ENCODE measurements at places on chromosomes 7 and 10. TPM values are rescaled to one million over a fixed set of nuclear protein-coding genes. Genes with fewer than 3 reads are reported as not detected.

NANOS1 gene
- total RNA-seq, result 9.1 TPM

SEMA3E gene
- 1.6 TPM for total RNA-seq

CYP3A5 gene
- not detected for total RNA-seq

VWDE gene
- total RNA-seq, result not detected

DNA sequence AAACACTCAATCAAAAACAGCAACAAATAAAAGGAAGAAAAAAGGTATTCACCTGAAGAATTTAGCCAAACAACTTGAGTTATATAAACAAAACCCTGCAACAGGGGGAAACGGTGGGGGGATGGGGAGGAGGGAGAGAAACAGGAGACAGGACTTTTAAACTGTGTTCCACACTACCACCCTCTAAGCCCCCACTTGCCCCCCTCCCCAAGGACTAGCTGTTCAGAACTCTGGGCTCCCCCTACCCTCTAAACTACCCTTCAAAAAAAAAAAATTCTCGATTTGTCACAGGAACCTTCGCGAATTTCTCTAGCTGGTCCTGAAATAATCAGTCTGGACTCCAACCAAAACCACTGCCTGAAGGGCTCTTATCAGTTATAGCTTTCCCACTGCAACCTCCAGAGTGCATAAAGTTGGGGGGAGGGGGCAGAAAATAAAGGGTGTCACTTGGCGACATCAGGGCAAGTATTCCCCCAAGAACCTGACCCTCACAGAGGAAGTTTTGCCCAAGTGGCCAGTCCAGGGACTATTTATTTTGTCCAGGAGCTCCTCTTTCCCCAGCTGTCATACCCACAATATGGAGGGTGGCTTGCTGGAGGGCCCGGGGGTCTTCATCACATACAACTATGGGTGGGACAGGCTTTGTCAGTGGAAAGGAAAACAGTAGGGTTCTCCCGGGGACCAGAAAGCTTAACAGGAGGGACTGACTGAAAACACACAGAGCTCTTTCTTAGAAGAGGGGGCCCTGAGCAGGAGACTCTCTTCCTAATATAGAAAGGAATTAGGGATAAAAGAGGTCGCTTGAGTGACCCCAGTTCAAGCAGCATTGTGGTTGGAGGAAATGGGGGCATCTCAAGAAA lies 1.3 kb downstream of the UBE2H start:
- H3K4me1 ChIP-seq, result peaks cover 6% of the 10 kb centered on the region
- no peak overlapping the region for H3K4me3 ChIP-seq
- DNase-seq, result no peak
- H3K27ac ChIP-seq, result no peak overlapping the region

DNA sequence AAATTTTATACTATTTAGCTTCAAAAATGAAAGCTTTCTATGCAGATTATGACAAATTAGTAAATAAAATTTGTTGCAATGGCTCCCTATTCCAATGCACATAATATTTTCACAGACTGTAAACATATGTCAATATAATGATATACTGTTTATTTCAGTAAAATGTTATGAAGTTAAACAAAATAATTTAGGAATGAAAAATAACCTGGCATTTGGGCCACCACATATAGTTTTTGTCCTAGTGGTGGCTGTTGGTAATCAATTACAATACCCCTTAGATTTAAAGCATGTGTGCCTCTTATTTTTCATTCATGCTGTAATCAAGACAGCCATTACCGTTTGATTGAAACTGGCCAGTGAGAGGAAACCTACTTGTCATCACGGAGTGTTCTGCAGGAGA lies 928.5 kb upstream of the KCND2 start:
- no peaks in the 10 kb centered on the region for H3K4me1 ChIP-seq
- no peaks in the 10 kb centered on the region for H3K27me3 ChIP-seq
- DNase-seq, result no peak
- H3K36me3 ChIP-seq, result no peaks in the 10 kb centered on the region

DNA sequence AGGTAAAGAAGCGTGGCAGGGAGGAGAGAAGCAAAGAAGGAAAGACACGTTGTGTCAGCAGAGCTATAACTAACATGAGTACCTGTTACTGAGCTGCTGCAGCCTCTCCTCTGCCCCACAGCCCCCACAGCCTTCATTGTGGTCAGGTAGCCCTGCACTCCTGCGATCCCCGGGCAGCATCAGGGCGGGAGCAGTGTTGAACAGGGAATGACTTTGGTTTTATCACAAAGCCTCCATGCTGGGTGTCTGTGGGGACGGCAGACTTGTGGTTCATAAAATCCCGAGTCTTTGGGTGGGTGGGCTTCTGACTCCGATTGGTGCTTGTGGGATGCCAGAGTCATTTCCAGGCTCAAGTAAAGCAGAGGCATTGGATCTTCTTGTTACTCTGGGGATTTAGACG lies 14.8 kb upstream of the PRKAG2 start:
- H3K36me3 ChIP-seq, result no peaks in the 10 kb centered on the region
- H3K27ac ChIP-seq, result no peak overlapping the region
- no peak overlapping the region for H3K4me3 ChIP-seq

DNA sequence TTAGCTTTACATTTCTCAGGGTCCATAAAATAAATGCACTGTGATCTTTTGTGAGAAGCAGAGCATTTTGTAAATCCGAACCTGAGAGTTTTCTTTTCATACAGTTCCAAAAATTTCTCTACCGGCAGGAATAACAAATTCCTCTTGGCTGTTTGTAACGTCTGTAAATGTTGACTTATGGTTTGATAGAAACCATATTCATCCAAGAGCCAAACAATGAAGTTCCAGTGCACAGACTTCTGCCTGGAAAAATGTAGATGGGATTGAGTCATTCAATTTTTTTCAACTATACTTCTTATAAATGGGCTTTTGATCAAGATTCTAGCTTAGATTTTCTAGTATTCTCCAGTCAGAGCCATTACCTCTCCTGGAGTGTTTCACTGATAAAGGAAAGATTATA lies 530.6 kb downstream of the TFEC start:
- H3K36me3 ChIP-seq, result no peaks in the 10 kb centered on the region
- peaks cover 16% of the 10 kb centered on the region for H3K4me1 ChIP-seq
- H3K27me3 ChIP-seq, result no peaks in the 10 kb centered on the region
- DNase-seq, result no peak
- H3K4me3 ChIP-seq, result no peak overlapping the region

- no peak overlapping the region for H3K4me3 ChIP-seq
- no peak overlapping the region for H3K27ac ChIP-seq
- no peaks in the 10 kb centered on the region for H3K27me3 ChIP-seq
- DNase-seq, result no peak
Measured at GRCh38 chr7:11623093-11623678, 208.8 kb downstream of the THSD7A start.

GRCh38 chr10:122911889-122912484 lies 1.6 kb downstream of the FAM24A start:
- peak; percentile 85 for DNase-seq
- H3K27ac ChIP-seq, result no peak overlapping the region
- no peak overlapping the region for H3K4me3 ChIP-seq
- H3K4me1 ChIP-seq, result no peaks in the 10 kb centered on the region

- H3K4me1 ChIP-seq, result peaks cover 19% of the 10 kb centered on the region
- no peak overlapping the region for H3K4me3 ChIP-seq
- DNase-seq, result no peak
- H3K27ac ChIP-seq, result no peak overlapping the region
Measured at GRCh38 chr10:28043941-28044340, 45.1 kb upstream of the ODAD2 start.

DNA sequence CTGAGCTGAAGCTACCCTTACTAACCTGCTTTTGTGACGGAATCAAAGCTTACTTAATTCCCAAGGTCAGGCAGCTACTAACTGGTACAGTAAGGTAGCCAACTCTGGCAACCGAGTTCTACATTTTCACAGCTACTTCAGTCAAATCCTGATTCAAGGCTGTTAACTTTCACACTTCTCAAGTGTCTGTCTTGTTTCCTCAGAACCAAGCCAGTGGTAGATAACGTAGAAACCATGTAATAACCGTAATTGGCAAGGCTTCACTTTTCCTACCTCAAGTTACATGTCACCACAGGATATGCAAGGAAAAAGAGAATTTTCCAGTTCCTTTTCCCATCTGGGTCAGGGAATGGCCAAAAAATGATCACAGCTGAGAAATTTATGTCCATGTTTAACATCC lies 746.7 kb downstream of the NRG3 start:
- H3K27ac ChIP-seq, result no peak overlapping the region
- H3K27me3 ChIP-seq, result no peaks in the 10 kb centered on the region
- no peaks in the 10 kb centered on the region for H3K36me3 ChIP-seq
- H3K4me1 ChIP-seq, result no peaks in the 10 kb centered on the region
- DNase-seq, result no peak
- H3K4me3 ChIP-seq, result no peak overlapping the region

DNA sequence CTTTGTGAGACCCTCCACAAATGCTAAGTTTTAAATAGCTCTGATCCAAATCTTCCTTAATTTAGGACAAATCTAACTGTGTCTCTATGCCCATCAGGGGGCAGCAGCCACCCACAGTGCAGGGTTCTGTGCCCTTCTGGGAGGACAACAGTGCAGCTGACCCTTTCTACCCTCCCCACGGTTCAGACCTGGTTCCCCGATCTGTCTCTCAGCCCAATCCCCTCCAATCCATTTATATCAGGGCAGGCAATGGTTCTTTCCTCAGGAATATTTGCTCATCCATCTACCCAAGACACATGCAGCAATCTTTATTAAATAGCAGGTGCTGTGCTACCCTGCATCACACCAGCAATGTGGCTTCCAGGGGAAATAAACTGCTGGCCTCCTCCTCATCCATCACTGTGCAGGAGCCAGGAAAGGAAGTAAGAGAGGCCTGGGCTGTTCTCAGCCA lies 4.0 kb upstream of the RBM28 start:
- no peaks in the 10 kb centered on the region for H3K36me3 ChIP-seq
- H3K4me3 ChIP-seq, result no peak overlapping the region
- H3K27me3 ChIP-seq, result peaks cover 20% of the 10 kb centered on the region
- no peak overlapping the region for H3K27ac ChIP-seq

DNA sequence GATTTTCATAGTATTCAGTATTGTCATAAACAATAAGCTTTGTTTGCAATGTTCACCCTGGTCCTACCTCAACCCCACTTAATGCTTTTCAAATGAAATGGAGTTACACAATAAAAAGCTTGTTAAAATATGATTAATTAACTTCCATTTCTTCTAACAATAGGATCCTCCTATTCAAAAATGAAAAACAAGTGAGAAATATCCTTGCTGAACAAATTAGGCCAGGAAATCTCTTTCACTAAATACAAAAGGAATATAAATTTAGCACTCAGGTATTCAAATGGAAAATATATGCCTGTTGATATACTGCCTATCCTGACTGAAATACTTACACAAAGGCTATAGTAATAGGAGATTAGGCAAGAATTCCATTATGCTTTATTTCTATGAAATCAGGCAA lies 323.4 kb upstream of the GRM3 start:
- peaks cover 2% of the 10 kb centered on the region for H3K27me3 ChIP-seq
- H3K27ac ChIP-seq, result no peak overlapping the region
- no peak for DNase-seq
- H3K36me3 ChIP-seq, result no peaks in the 10 kb centered on the region

- no peak overlapping the region for H3K27ac ChIP-seq
- H3K4me1 ChIP-seq, result peaks cover 5% of the 10 kb centered on the region
- DNase-seq, result no peak
- H3K36me3 ChIP-seq, result no peaks in the 10 kb centered on the region
Measured at GRCh38 chr7:83452256-83452655, 196.7 kb downstream of the SEMA3E start.

DNA sequence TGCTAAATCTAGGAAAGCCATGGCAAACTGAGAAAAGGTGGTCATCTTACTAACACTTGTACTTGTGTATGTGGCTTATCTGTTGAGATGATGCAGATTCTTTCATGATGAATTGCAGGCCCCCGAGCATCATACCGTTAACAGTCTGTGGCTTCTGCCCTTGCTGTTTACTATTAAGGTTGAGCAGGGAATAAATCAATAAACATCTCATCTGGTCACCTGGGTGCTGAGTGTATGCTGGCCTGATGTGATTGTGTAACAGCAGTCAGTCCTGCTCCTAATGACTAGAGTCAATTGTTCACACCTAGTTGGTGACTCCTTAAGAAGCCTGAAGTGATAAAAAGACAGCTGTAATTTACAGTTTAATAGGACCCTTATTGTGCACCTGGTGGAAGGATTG lies 8.3 kb upstream of the GNAT3 start:
- H3K4me3 ChIP-seq, result no peak overlapping the region
- H3K27me3 ChIP-seq, result no peaks in the 10 kb centered on the region
- DNase-seq, result no peak
- H3K27ac ChIP-seq, result no peak overlapping the region

DNA sequence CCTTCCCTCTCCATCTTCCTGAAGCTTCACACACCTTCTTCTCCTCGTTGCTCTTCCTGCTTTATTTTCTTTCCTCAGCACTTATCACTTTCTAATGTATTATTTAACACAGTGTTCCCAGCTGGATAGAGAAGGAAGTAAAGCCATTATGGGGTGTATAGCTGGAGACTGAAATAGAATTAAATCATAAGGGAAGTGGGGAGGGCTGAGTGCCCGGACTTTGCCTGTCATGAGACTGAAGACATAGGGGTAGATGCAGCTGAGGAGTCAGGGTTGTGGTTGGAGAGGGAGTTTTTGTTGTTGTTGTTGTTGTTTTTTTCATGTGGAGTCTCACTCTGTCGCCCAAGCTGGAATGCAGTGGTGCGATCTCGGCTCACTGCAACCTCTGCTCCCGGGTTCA lies 65.3 kb downstream of the GALNT11 start:
- DNase-seq, result no peak
- H3K4me1 ChIP-seq, result peaks cover 6% of the 10 kb centered on the region
- no peak overlapping the region for H3K4me3 ChIP-seq
- no peaks in the 10 kb centered on the region for H3K27me3 ChIP-seq
- no peak overlapping the region for H3K27ac ChIP-seq
- peaks cover 19% of the 10 kb centered on the region for H3K36me3 ChIP-seq

- H3K27ac ChIP-seq, result peak overlapping the region; percentile 28
- peaks cover 12% of the 10 kb centered on the region for H3K4me1 ChIP-seq
- H3K36me3 ChIP-seq, result peaks cover 2% of the 10 kb centered on the region
- no peak overlapping the region for H3K4me3 ChIP-seq
- no peaks in the 10 kb centered on the region for H3K27me3 ChIP-seq
Measured at GRCh38 chr7:75608451-75609122, 116.5 kb downstream of the SPDYE5 start.

- H3K27ac ChIP-seq, result no peak overlapping the region
- peak; percentile 48 for DNase-seq
- no peaks in the 10 kb centered on the region for H3K27me3 ChIP-seq
- H3K36me3 ChIP-seq, result no peaks in the 10 kb centered on the region
- H3K4me3 ChIP-seq, result no peak overlapping the region
Measured at GRCh38 chr10:124180044-124180745, 86.8 kb upstream of the CHST15 start.

GRCh38 chr10:8183241-8183704 lies 128.8 kb downstream of the GATA3 start:
- no peak for DNase-seq
- H3K27me3 ChIP-seq, result no peaks in the 10 kb centered on the region
- H3K4me3 ChIP-seq, result no peak overlapping the region

DNA sequence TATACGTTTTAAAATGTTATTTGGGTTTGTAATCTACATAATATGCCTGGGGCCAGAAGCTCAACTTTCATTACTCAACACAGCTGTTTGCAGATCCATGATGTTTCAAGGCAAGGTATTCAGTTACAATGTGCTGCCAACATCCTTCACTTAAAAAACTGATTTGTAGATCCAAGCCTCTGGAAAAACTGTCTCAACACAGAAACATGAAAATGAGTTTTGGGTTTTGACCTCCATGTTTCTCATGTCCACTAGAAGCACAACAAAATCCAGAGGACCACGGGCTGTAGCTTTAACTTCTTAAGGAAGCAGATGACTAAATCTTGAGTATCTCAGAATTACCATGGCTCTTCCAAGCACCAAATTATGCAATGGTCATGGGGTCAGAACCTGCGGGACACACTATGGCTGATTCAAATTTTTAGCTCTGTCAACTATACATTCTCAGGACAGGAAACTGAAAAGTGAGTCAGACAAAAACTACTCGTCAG lies 247.1 kb upstream of the GRB10 start:
- peaks cover 70% of the 10 kb centered on the region for H3K4me1 ChIP-seq
- no peak overlapping the region for H3K4me3 ChIP-seq
- H3K27me3 ChIP-seq, result no peaks in the 10 kb centered on the region
- peak overlapping the region; percentile 75 for H3K27ac ChIP-seq
- no peaks in the 10 kb centered on the region for H3K36me3 ChIP-seq
- no peak for DNase-seq

Measured in osteocyte (in vitro differentiated cells).